Activated CD8-positive, alpha-beta T cell treated with anti-CD3 and anti-CD28 coated beads, Interleukin-2, amount 10 ng/mL, durations not matched to agents 7 days and 5 days (primary cell): ENCODE measurements at places on chromosomes 11 and 22.

GRCh38 chr11:122157653-122158161, 41.7 kb upstream of the BLID start:
- DNase-seq = no peak

DNA sequence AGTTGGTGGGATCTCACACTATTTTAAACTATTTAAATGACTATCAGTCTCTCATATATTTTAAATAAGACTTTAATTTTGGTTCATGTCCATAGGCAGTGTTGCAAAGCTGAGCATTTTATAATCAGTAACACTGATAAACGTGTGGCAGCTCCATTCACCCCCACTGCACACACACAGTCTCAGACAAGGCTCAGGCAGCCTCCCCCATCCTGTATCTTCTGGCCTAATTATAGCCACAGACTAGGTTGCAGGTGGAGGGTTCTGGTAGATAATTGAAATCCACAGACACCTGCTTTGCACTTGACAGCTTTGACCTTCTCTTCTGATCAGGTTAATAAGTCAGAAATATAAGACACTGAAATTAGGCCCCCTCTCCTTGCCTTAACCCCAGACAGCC, 118.5 kb upstream of the LDLRAD3 start:
- no peak for DNase-seq

DNA sequence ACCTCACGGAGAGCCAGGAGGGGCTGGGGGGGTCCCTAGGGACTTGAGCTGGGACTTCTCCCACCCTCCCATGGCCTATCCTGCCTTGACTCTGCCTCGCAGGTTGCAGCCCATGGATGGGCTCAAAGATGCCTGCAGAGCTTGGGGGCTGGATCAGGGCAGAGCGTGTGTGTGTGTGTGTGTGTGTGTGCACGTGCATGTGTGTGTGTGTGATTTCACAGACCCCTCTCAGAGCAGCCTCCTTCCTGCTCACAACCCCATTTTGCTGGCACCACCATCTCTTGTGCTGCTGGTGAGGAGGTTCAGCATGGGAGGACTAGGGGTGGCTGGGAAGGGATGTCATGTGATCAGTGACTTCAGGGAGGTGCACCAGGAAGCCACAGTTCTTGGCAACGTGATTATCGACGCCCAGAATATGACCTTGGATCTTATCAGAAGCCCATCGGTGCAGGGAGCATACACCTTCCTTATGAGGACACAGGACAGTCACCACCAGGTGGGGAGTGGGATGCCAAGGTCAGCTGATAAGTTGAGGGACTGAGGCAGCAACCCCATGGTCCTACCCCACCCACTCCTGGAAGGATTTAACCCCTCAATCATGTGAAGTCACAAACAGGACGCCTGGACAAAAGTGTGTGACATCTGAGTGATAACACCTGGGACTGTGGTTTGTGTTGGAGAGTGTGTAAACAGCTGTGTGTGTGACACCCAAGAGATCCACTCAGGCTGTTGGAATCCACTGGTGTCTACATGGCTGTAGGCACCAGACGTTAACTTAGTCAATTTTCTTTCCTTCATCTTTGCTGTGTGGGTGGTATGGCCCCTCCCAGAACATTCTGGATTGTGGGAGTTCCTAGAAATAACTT, 1.8 kb upstream of the NAALADL1 start:
- DNase-seq = no peak

- DNase-seq = no peak
Measured at GRCh38 chr22:49208768-49209252, 618.9 kb downstream of the BRD1 start.

DNA sequence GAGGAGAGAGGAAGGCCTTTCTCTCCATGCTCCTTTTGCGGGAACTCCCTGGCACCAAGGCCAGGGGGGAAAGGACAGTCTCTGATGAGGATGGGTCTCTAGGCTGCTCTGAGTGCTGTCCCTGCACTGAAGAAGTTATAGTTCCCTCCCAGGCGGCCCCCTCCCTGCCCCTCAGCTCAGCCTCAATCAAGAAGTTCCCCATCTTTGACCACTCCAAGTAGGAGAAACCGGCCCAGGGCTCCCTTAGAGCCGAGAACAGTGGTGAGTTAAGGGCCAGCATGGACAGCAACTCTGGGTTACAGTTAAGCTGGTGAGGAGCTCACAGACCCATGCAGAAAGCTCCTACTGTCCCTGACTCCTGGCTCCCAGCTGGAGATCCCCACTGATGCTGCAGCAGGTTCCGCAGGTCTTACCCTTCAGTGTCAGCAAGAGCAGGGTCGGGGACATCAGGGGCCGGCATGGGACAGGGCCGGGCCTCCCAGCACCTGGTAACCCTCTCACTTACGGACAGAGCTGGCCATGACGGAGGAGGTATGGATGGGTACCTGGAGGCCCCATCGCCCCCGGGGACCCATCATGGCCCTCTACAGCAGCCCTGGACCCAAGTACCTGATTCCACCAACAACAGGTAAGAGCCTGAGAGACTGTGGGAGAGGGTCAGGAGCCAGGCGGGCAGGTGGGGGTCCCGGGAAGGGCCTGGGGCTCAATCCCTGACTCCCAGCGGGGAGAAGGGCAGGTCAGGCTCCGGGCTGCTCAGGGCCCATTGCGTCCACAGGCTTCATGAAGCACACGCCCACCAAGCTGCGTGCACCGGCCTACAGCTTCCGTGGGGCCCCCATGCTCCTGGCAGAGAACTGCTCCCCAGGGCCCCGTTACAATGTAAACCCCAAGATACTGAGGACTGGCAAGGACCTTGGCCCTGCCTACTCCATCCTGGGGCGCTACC, 4.2 kb downstream of the SCGB1C1 start:
- peak; percentile 19 for DNase-seq

DNA sequence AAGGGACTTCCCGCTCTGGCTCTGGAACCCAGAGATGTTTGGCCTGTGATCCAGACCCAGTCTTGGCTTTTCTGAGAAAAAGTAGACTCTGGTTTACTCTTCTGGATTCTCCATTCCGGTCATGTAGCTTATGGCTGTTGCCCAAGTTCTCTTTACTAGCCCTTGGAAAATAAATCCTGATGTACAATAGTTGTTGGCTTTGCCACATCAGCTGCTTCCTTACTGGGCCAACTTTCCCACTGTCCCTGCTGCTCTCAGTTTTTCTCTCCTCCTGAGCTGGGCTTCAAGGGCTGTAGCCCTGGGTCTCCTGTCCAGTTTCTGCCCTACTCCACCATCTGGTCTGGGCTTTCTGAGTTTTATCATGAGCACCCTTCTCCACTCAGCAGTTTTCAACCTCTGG, 12.5 kb downstream of the PATZ1 start:
- DNase-seq = no peak

- no peak for DNase-seq
Measured at GRCh38 chr11:40294349-40294735, 1165.1 kb downstream of the LRRC4C start.

- no peak for DNase-seq
Measured at GRCh38 chr11:86509588-86509974, 134.9 kb downstream of the CCDC81 start.

GRCh38 chr11:63564056-63564774, 1.0 kb upstream of the PLAAT2 start:
- DNase-seq = peak; percentile 59

GRCh38 chr11:121654259-121654842, 201.6 kb upstream of the SORL1-AS1 start:
- DNase-seq = peak; percentile 15

GRCh38 chr11:60854140-60854846, 1.5 kb downstream of the PTGDR2 start:
- no peak for DNase-seq

DNA sequence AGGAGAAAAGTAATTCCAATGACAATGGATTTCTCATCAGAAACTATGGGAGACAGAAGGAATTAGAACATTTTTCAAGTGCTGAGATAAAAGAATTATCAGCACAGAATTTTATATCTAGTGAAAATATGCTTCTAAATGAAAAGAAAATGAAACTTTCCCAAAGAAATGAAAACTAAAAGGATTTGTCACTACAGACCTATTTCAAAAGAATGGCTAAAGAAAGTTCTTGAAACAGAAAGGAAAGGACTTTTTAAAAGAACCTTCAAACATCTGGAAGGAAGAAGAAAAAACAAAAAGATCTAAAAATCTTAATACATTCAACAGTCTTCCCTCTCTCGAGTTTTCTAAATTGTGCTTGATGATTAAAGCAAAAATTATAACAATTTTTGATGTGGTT, 255.4 kb downstream of the FAM76B start:
- DNase-seq = no peak

- no peak for DNase-seq
Measured at GRCh38 chr11:30729187-30729713, 143.1 kb upstream of the MPPED2 start.

DNA sequence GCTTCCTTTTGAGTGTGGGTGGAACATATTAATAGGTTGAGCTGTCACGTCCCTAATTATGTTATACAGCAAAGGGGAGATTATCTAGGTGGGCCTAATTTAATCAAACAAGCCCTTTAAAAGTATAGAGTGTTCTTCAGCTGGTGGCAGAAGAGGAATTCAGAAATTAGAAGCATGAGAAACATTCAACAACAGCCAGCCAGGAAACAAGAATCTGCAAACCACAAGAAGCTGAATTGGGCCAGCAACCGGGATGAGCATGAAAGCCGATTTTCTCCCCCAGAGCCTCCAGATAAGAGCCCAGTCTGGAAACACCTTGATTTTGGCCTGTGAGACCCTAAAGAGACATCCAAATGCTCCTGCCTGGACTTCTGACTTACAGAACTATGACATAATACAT, 105.8 kb upstream of the LDLRAD3 start:
- DNase-seq = no peak

DNA sequence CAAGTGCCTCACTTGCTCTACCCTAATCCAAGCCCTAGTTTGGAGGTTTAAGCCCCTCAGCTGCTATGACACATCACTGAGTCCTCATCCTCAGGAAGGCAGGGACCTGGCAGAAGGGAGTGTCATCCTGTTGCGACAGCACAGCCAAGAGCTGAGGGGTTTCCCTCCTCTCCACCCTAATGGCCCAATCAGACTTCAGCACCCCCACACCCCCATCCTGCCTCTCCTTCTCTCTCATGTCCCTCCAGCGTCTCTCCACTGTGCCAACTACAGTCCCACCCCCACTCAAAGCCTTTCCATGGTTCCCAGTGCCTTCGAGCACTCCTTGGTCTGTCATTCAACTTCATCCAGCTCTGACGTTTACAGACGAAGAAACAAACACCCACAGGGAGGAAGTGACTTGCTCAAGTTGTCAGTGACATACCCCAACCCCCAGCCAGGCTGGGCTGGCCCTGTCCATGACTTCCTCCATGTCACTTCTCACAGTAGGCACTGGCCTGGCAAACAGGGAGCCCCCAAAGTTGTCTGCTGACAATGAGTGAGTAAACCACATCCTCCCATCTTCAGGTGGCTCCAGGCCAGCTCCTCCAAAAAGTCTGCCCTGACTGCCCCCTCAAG, 15.6 kb downstream of the ARAP1 start:
- DNase-seq = peak; percentile 84
